NCI-H69 (cell line): ENCODE measurements at places on chromosomes 5 and 9.

DNA sequence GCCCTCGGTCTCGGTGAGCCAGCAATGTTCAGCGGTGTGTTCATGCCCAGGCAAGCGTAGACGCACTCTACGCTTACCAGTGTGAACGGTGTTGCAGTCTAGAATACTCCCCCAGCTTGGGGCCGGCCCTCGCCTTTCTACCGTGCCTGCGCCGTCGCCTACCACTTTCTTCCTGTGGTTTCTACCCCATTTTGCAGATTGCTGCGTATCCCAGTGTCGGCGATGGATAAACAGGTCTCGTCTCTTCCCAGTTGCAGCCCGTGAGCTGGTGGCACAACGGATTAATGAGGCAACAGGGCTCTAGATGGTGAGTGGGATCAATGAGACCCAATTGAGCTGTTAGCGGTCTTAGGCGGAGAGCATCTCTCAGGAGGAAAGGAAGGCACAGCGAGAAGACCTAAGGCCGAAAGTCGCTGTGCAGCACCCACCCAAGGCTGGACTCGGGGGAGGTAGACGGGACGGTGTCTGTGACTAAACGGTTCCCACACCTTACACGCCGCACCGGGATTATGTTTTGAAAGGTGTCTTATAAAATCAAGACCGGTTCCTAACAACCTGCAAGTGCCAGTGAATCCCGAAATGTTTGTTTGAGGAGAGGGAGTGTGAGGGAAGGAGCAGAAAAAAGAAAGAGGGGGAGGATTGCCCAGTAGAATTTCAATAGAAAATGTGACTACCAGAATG, 5.8 kb downstream of the OTP start:
- DNase-seq = peak; percentile 72

GRCh38 chr9:98291820-98292219, 36.4 kb upstream of the TBC1D2 start:
- no peak for DNase-seq

GRCh38 chr9:27414220-27414761, 109.8 kb upstream of the IFNK start:
- no peak for DNase-seq

DNA sequence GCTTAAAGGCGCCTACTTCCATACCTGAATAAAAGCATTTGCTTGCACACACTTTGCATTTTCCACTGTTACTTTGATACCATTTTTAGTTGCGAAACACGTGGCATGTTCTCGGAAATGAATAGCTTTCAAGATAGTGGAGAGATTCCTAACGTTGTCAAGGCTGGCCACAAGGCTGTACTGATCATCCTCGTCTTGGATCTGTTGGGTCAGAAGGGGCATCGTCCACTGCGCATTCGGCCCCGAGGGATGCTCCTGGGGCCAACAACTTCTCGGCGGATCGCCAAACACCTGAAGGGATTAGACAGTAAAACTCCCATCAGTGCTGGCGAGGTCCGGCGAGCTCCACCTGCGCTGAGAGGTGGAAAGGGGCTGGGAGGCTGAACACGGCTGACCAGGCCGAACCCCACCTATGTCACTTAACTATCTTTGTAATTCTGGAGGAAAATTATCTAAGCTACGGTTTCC, 599 bp downstream of the RAD1 start:
- DNase-seq = peak; percentile 76

DNA sequence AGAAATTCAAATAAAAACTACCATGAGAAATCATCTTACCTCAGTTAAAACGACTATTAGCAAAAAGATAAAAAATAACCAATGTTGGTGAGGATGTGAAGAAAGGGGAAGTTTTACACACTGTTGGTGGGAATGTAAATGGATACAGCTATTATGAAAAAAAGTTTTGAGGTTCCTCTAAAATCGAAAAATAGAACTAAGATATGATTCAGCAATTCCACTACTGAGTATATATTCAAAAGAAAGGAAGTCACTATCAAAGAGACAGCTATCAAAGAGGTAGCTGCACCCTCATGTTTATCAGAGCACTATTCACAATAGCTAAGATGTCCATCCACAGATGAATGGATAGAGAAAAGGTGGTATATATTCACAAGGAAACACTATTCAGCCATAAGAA, 1888.4 kb downstream of the MAT2B start:
- no peak for DNase-seq

DNA sequence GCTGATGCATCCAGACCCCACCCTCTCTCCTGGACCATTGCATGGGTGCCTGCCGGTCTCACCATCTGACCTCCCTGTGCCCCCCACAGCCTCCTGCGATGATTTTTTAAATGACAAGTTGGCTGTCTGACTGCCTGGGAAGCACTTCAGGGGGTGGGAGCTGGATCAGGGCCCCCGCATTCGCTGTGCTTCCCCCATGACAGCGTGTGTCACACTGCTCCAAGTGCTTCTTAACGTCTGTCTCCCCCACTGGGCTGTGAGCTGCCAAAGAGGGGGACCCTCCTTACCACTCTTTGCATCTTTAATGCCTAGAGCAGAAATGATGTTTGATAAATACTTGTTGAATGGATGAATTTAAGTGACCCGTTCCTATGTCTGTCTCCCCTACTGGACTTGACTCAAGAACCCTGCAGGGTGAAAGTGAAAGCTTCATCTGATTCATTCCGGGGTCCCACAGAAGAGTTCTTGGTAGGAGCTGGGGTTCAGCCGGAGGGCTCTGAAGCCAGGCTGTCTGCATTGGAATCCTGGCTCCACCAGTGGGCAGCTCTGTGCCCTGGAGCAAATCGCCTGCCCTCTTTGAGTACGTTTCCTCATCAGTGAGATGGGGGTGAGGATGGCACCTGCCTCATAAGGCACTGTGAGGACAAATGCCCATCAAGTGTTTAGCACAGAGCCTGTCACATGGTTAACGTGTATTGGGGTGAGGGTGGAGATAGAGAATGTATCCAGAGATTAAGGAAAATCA, 7.6 kb upstream of the EGR1 start:
- no peak for DNase-seq

GRCh38 chr9:135326141-135326540, 153.4 kb upstream of the PPP1R26 start:
- no peak for DNase-seq

- DNase-seq = no peak
Observed at GRCh38 chr5:38871790-38872551, 26.2 kb downstream of the OSMR start.

DNA sequence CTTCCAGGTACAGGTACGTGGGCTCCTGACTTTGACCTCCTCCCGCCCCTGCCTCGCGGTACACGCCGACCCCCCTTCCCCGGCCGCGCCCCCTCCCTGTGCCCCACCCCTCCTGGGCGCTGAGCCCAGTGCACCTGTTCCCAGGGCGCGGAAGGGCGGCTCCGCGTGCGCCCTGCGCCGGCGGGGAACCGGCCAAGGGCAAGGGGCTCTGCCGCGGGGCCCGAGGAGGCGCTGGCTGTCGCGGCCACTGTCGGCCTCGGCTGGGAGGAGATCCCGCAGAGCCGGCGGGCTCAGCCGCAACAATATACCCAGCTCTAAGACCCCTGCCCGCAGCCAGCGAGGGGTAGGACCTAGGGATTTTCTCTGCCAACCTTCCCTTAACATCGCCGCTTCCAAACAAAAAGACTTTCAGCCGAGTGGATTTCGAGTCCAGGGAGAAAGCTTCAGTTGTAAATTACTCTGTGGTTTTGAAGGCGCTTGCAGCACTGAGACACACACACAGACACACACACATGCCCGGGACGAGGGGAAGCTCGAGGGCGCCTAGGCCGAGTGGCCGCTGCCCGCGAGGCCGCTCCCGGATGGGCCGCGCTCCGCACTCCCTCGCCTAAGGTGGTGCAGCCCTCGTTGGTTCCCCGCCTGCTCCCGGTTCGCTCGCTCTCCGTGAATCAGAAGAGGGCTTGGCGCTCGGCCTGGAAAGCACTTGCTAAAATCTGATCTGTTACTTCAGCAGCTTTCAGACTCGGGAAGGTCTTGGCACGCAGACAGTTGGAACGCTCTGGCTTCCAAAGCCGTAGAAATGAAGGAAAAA, 1.2 kb downstream of the FGF18 start:
- peak; percentile 69 for DNase-seq

GRCh38 chr5:159088371-159088770, 11.3 kb downstream of the EBF1 start:
- no peak for DNase-seq

GRCh38 chr5:117394506-117395157, 820.0 kb upstream of the SEMA6A start:
- peak; percentile 32 for DNase-seq

DNA sequence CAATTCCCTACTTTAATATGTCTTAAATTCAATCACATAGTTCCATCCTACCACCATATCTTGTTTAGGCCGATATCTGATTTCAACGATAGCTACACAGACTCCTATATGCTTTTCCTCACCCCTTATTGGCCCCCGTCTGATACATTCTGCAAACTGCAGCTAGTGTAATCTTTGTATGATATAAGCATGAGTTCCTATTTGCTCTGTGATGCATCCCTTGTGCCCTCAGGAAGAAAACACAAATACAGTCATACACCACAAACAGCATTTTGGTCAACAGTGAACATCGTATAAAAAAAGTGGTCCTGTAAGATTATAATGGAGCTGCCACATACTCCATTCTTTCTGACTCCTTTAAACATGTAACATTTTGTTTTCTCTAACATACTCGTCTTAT, 837.8 kb upstream of the CDH6 start:
- DNase-seq = no peak

DNA sequence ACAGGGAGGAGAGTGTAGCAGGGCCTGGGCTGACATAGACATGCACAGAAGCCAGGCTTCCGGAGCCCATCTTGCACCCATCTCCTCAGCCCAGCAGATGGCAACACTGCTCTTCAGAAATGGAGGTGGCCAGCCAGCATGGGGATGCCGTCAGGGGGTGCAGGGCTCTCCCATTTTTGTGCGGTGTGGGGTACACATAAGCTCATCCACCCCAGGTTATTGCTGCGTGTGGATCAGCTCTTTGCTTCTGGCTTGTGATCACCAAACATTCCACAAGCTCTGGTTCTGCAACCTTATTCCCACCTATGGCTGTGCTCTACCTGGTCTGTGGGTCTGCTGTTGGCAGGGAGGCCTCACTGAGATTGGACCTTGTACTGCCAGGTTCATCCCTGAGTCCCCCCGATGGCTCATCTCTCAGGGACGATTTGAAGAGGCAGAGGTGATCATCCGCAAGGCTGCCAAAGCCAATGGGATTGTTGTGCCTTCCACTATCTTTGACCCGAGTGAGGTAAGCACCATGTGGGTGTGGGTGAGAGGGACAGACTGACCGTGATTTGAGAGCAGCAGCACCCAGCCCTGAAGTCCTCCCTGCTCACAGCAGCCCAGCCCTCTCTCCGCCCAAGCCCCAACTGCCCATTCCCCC, 17.3 kb downstream of the SLC22A5 start:
- peak; percentile 57 for DNase-seq

DNA sequence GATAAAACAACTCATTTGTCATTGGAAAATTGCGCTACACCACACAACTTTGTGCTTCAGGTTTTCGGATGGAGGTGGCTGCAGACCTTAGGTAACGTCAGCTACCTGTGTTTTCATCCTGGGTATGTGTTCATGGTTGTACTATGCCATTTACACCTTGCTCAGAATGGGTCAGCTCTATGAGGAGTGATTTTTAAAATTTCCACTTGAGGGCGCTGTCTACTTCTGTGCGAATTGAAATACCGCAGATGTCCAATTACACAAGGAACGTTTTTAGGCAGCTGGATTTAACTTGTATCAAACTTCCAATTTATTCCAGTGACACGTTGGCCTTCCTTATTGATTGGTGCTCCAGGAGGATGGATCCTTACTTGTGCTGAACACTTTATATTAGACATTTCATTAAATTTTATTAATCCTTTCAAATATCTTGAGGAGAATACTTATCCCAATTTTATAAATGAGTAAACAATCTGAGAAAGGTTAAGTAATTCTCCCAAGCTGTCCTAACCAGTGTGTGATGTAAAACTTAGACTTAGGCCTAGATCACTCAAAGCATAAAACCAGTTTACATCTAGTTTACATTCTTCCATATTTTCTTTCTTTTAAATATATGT, 23.4 kb downstream of the DMRTA1 start:
- peak; percentile 88 for DNase-seq

GRCh38 chr9:124209279-124209678, 48.5 kb upstream of the NEK6 start:
- peak; percentile 23 for DNase-seq

DNA sequence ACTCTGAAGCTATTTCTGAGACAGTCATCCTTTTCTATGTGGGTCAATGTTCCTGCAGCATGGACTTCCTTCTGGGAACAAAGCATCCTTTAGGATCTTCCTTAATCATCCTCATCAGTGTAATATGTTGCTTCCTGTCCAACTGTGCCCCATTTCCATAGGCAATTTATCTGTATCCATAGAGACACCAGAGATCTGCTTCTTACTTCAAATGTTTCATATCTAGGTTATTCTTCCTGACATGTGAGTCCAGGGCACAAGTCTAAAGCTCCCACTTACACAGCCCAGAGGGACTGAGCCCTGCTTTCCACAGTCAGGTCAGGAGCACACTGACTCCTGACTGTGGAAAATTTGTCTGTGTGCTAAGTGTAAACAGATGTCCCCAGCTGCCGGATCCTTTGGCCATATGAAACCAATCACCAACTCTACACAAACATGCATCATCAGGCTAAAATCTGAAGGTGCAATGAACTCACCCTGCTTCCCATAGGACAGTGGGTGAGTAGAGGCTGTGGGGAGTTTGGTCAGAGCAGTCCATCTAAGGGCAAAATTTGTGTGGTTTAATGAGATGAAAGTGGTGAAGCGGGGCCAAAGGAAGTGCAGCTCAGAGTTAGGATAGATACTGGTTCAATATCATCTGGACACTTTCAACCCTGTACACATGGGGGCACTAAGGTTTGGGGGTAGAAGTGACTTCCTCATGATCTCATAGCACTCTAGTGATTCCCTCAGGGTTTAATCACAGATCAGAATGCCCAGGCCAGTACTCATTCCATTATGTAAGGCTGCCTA, 85.2 kb upstream of the TNC start:
- peak; percentile 36 for DNase-seq

GRCh38 chr5:135814316-135814715, 20.1 kb upstream of the SLC25A48 start:
- DNase-seq = no peak

DNA sequence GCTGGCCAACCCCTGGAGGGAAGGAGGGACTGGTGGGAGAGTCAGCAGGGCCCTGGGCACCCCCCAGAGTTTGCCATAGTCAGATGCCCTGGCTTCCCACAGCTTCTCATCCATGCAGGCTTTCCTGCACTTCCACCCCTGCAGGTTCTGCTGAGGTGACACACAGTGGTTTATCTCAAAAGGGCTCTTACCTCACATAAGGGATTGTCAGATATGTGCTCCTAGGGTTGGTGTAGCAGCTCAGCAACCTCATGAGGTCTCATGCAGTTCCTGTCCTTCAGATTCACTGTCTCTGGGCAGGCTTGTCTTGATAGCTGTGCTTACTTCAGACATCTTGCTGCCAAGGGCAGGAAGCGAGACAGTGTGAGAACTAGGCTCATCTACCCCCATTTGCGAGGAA, 143.4 kb downstream of the KDM4C start:
- DNase-seq = peak; percentile 38

DNA sequence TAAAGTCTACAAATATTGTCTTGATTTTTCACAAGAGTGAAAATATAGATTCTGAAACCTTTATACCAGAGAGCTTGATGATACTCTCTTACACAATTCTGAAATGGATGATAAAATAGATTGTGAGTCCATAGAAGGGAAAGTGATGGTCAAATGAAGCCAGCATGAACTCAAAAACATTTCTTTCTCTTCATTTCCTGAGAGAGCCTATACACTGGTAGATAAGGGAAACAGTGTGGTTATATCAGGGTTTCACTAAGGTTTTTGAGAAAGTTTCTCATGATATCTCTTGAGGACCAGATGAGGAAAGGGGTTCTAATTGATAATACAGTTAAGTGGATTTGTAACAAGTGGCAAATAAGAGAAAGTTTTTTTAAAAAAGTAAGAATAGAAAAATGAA, 254.1 kb downstream of the PJA2 start:
- no peak for DNase-seq
